ENCODE measurements at places on chromosomes 2 and 18.

DNA sequence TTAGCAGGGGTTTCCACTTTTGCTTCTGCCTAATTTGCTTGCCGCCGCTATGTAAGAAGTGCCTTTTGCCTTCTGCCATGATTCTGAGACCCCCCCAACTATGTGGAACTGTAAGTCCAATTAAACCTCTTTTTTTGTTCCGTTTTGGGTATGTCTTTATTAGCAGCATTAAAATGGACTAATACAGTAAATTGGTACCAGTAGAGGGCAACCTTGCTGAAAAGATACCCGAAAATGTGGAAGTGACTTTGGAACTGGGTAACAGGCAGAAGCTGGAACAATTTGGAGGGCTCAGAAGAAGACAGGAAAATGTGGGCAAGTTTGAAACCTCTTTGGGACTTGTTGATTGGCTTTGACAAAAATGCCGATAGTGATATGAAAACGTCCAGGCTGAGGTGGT is 216.1 kb upstream of the FSIP2 start:
- DNase-seq = no peak

DNA sequence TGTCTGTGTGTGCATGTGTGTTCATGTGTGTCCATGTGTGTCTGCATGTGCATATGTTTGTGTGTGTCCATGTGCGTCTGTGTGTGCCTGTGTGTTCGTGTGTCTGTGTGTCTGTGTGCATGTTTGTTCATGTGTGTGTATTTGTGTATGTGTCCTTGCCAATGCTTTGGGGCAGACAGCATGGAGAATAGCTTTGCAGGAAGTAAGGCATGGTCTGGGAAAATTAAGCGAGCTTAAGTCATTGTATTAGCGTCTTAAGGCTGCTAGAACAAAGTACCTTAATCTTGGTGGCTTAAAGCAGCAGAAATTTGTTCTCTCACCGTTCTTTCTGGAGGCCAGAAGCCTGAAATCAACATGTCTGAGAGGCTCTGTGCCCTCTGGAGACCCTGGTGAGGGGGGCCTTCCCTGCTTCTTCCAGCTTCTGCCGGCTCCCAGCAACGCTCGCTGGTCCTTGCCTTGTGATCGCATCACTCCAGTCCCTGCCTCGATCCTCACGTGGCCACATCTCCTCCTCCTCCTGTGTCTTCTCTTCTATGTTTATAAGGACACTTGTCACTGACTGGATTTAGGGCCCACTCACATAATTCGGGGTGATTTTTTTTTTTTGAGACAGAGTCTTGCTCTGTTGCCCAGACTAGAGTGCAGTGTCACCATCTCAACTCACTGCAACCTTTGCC is 3.8 kb downstream of the NEU2 start:
- DNase-seq = no peak

DNA sequence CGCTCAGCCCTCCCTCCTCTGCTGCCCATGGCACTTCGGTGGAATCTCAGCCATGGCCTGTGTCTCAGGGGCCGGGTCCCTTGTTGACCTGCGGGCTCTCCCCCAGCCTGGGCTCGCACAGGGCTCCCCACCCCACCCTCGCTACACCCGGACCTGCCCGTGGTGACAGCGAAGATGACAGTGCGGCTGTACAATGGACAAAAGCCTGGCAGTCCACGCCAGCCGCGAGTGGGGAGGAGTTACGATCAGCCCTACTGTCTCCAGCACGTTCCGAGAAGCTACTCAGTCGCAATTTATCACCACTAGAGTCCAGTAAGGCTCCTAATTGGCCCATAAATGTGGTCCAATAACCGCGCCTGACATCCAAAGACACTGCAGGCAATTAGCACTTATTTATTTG is 31.6 kb downstream of the GBX2 start:
- no peak for DNase-seq

GRCh38 chr2:23327887-23328286 is 57.1 kb upstream of the KLHL29 start:
- DNase-seq = no peak
